Activated CD8-positive, alpha-beta T cell treated with anti-CD3 and anti-CD28 coated beads for 36 hours (primary cell): ENCODE measurements at places on chromosomes 1 and 21. TPM values are rescaled to one million over a fixed set of nuclear protein-coding genes. Genes with fewer than 3 reads are reported as not detected.

OR2T33 gene
- not detected for total RNA-seq

C1orf53 gene
- total RNA-seq = 0.96 TPM

PKP1 gene
- total RNA-seq = not detected

LYPD8 gene
- total RNA-seq = not detected

RIPPLY3 gene
- total RNA-seq = not detected

RTCA gene
- total RNA-seq = 46.0 TPM

- DNase-seq = peak; percentile 19
- H3K36me3 ChIP-seq = no peaks in the 10 kb centered on the region
- H3K4me1 ChIP-seq = peaks cover 7% of the 10 kb centered on the region
- no peak overlapping the region for H3K27ac ChIP-seq
Measured at GRCh38 chr1:228378873-228379460, 27.7 kb downstream of the TRIM11 start.

- no peak overlapping the region for H3K27ac ChIP-seq
- H3K4me1 ChIP-seq = peaks cover 28% of the 10 kb centered on the region
- no peak overlapping the region for H3K4me3 ChIP-seq
Measured at GRCh38 chr1:10943991-10944730, 68.3 kb upstream of the TARDBP start.

DNA sequence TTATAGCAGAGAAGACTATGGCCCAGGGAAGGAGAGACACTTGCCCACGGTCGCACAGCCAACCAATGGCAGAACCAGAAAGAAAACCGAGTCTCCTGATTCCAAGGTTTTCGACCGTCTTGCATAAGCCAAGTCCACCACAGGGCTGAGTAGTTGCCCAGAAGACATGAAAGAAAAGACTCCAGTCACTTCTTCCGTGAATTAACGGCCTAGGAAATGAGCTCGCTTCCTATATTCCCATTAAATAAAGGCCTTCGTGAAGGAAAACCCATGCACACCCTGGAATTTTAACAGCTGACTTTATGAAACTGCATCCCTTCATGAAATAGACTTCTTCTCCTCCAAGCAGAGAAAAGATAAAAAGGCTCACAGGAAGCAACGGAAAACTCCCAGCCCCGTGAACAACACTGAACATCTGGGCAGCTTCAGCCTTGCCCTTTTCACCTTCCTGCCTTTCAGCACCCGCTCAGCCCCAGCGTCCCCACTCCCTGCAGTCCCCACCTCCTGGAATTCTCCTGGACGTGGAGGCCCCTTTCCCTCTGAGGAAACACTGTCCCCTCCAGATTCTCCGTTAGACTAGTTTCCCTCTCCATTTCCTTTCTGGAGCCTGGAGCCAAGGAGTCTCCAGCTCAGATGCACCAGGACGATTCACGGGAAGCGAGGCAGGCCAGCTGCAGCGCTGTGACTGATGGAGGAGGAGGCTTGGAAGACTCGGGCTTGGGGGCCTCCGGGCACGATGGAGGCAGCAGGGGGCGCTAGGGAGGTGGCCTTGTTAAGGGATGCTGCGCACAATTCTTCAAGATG lies 2.7 kb upstream of the MYOC start:
- no peaks in the 10 kb centered on the region for H3K36me3 ChIP-seq
- peaks cover 9% of the 10 kb centered on the region for H3K4me1 ChIP-seq
- DNase-seq = peak; percentile 90
- H3K27me3 ChIP-seq = peaks cover 11% of the 10 kb centered on the region
- H3K27ac ChIP-seq = no peak overlapping the region

GRCh38 chr21:16198546-16198945 lies 468.8 kb downstream of the USP25 start:
- H3K36me3 ChIP-seq = no peaks in the 10 kb centered on the region
- H3K27me3 ChIP-seq = peaks cover 3% of the 10 kb centered on the region
- H3K4me1 ChIP-seq = peaks cover 4% of the 10 kb centered on the region
- H3K27ac ChIP-seq = no peak overlapping the region
- H3K4me3 ChIP-seq = no peak overlapping the region
- no peak for DNase-seq

GRCh38 chr1:226044514-226045101 lies 17.9 kb upstream of the H3-3A start:
- H3K27me3 ChIP-seq = no peaks in the 10 kb centered on the region
- H3K4me1 ChIP-seq = no peaks in the 10 kb centered on the region
- no peak for DNase-seq
- H3K36me3 ChIP-seq = no peaks in the 10 kb centered on the region
- no peak overlapping the region for H3K4me3 ChIP-seq
- H3K27ac ChIP-seq = no peak overlapping the region

DNA sequence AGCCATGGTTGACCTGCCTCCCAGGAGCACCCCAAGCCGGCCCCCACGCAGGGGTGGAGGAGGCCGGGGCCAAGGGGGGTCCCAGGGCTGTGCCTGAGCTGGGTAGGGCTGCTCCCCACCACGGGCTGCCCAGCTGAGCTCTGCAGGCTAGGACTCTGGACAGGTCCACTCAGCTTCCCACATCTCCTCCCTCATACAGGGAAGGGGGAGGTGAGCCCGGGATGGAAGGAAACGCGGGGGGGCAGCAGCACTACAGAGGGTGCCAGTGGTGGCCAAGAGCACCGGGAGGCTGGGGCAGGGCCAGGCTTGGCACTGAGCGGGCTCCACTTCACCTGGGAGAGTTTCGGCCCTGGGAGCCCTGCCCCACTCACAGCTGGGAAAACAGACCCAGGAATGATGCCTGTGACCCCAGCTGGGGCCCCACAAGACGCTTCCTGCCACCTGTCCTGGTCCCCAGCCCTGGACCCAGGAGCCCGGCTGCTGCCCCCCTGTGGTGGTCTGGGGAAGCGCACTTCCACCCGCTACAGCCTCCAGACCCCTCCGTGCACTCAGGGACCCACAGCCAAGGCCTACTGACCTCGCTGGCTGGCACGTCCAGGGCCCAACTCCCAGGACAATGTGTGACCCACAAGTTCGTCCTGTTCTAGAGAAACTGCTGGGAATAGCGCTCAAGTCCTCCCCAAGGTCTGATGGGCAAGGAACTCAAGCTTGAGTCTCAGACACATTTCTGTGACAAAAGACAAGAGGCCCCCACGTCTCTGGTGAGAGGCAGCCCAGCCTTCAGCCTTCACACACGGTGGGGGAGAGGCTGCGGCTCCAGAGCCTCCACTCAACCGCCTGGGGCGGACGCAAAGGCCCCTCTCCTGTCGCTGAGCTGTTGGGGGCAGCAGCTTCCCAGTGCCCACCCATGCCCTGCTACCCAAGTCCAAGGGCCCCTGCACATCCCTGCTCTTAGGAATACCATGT lies 3.0 kb downstream of the AURKAIP1 start:
- peaks cover 9% of the 10 kb centered on the region for H3K36me3 ChIP-seq
- no peaks in the 10 kb centered on the region for H3K27me3 ChIP-seq
- peaks cover 31% of the 10 kb centered on the region for H3K4me1 ChIP-seq
- H3K27ac ChIP-seq = peak overlapping the region; percentile 38
- DNase-seq = peak; percentile 88
- peak overlapping the region; percentile 36 for H3K4me3 ChIP-seq

DNA sequence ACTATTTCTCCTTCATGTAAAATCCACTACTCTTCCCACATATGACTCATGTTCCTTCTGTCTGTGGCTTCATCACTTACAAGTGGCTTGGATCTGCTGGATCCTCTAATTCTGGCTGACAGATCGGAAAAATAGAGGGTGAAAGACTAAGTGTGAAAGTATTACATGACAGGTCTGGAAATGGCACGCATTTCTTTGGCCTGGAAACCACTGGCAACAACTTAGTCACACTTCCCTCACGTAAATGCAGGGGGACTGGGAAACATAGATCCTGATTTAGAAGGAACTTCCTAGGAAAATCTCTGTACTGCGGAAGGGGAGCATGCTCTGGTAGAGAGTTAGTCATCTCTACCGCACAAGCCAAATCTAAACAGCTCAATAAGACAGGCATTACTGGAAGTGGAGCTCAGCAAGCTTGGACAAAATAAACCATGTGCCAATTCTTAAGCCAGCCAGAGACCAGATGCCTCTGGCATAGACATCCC lies 305.4 kb upstream of the PTBP2 start:
- no peaks in the 10 kb centered on the region for H3K27me3 ChIP-seq
- H3K4me3 ChIP-seq = no peak overlapping the region
- DNase-seq = no peak
- H3K27ac ChIP-seq = no peak overlapping the region
- H3K36me3 ChIP-seq = no peaks in the 10 kb centered on the region

- no peaks in the 10 kb centered on the region for H3K4me1 ChIP-seq
- no peaks in the 10 kb centered on the region for H3K36me3 ChIP-seq
- H3K27ac ChIP-seq = no peak overlapping the region
- H3K4me3 ChIP-seq = no peak overlapping the region
Measured at GRCh38 chr21:44450402-44450801, 4.9 kb upstream of the LRRC3 start.

DNA sequence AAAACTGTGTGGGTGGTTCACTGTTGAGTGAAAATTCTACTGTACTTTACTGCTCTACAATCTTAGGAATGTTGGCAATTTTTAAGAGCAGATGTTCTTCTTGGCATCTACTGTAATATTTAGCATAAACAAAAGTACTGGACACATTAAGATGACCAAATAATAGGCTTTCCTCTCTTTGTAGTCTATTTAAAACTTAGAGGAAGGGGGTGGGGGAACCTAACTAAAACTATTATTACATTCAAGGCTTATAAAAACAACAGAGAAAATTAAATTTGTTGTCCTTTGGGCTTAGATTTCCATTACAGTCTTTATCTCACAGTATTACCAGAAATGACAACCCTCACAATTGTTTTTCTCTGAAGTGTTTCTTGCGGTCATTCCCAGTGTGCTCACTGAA lies 181.2 kb downstream of the PLPPR4 start:
- no peak for DNase-seq
- H3K4me3 ChIP-seq = no peak overlapping the region
- no peak overlapping the region for H3K27ac ChIP-seq
- peaks cover 10% of the 10 kb centered on the region for H3K4me1 ChIP-seq

DNA sequence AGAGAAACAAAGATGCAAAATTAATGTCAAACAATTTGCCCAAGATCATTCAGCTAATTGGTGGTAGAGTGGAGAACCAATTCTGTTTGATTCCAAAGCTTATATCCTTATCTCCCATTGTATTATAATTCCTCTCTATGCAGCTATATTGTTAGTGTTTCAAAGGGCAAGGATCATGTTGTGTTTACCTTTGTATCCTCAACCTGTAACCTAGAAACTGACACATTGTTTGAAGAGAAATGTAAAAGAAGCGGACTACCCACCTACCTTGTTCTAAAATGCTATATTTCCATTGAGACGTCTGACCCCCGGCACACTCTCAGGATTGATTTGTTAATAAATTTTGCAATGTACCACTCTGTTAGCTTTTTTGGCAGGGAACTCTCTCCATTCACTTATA lies 9.3 kb downstream of the RAVER2 start:
- no peaks in the 10 kb centered on the region for H3K4me1 ChIP-seq
- peaks cover 3% of the 10 kb centered on the region for H3K27me3 ChIP-seq
- no peak overlapping the region for H3K27ac ChIP-seq
- no peak for DNase-seq
- H3K36me3 ChIP-seq = no peaks in the 10 kb centered on the region
- no peak overlapping the region for H3K4me3 ChIP-seq

- no peaks in the 10 kb centered on the region for H3K4me1 ChIP-seq
- DNase-seq = no peak
- no peaks in the 10 kb centered on the region for H3K27me3 ChIP-seq
- H3K36me3 ChIP-seq = no peaks in the 10 kb centered on the region
Measured at GRCh38 chr1:116861137-116861536, 48.6 kb upstream of the PTGFRN start.

- H3K27me3 ChIP-seq = no peaks in the 10 kb centered on the region
- peak overlapping the region; percentile 80 for H3K4me3 ChIP-seq
- H3K4me1 ChIP-seq = peaks cover 6% of the 10 kb centered on the region
Measured at GRCh38 chr1:31155216-31155806, 84.4 kb downstream of the NKAIN1 start.

- H3K36me3 ChIP-seq = no peaks in the 10 kb centered on the region
- DNase-seq = no peak
- no peak overlapping the region for H3K27ac ChIP-seq
- H3K27me3 ChIP-seq = no peaks in the 10 kb centered on the region
- H3K4me1 ChIP-seq = no peaks in the 10 kb centered on the region
Measured at GRCh38 chr1:42981255-42981805, 22.7 kb upstream of the SLC2A1 start.

GRCh38 chr1:234731569-234732085 lies 121.6 kb upstream of the IRF2BP2 start:
- H3K4me3 ChIP-seq = peak overlapping the region; percentile 47
- DNase-seq = peak; percentile 48
- no peaks in the 10 kb centered on the region for H3K27me3 ChIP-seq
- H3K27ac ChIP-seq = peak overlapping the region; percentile 94
- H3K36me3 ChIP-seq = no peaks in the 10 kb centered on the region

GRCh38 chr1:3219791-3220467 lies 150.9 kb downstream of the PRDM16 start:
- H3K4me1 ChIP-seq = no peaks in the 10 kb centered on the region
- no peak for DNase-seq
- no peaks in the 10 kb centered on the region for H3K36me3 ChIP-seq

- peaks cover 4% of the 10 kb centered on the region for H3K36me3 ChIP-seq
- H3K4me1 ChIP-seq = peaks cover 8% of the 10 kb centered on the region
- DNase-seq = no peak
- no peak overlapping the region for H3K4me3 ChIP-seq
Measured at GRCh38 chr21:42286416-42286815, 28.8 kb downstream of the TFF3 start.
